ENCODE measurements at places on chromosomes 4 and X.

DNA sequence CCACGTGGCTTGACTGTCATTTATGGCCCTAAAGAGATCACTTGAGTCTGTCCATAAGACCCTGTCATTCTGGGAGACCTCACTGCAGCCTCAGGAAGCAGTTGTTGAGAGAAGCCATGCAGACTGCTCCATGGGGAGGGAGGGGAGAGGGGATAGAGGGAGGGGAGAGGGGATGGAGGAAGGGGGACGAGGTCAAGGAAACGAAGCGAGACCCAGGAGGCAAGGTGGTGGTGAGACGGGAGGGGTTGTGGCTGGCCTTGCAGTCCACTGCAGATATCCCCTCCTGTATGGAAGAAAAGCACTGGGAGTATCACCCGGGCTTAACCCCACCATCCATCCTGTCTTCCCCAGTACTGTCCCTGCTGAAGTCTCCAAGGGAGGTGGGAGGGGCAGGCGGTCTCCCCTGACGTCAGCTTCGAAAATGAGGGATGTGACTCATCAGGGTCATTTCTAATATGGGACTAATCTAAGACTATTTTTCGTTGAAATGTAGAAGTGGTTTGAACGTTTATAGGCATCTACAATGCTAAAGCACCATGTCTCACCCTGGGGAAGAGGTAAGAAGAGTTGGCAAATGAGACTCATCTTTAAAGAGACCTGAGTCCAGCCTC lies 5.6 kb downstream of the TMEM255A start:
- DNase-seq = no peak

GRCh38 chr4:137540356-137540755 lies 8.1 kb upstream of the PCDH18 start:
- no peak for DNase-seq

- no peak for DNase-seq
These were observed 13.0 kb upstream of the KDR start for GRCh38 chr4:55138367-55138766.

DNA sequence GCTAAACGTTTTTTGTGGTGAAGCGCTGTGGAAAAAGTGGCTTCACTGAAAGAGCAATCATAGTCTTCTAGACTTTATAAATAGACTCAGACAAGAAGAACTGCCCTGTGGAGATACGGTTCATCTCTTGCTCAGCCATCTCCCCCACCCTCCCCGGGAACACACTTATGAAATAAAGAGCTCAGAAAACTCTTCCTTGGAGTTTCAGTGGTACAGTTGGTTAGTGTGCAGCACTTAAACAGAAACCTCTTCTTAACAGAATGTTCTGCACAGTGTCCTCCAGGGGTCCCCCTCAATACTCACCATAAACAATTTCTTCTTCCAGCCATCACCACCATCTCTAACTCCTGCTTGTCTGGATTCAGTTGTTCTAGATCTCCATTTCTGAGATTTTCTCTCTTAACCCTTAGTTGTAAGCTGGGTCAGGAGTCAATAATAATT lies 313.0 kb downstream of the ARHGAP10 start:
- DNase-seq = no peak

DNA sequence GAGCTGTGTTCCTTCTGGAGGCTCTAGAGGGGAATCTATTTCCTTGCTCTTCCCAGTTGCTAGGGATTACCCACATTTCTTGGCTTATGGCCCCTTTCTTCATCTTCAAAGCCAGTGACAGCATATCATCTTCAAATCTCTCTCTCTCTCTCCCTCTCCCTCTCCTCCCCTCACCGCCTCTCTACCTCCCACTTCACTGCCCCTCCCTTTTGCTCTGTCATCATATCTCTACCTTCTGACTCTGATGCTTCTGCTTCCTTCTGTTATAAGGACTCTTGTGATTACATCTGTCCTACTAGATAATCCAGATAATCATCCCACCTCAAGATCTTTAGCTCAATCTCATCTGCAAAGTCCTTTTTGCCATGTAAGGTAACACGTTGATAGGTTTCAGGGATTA lies 93.1 kb upstream of the TEX13D start:
- no peak for DNase-seq
